ENCODE measurements at places on chromosomes 11 and 22.

DNA sequence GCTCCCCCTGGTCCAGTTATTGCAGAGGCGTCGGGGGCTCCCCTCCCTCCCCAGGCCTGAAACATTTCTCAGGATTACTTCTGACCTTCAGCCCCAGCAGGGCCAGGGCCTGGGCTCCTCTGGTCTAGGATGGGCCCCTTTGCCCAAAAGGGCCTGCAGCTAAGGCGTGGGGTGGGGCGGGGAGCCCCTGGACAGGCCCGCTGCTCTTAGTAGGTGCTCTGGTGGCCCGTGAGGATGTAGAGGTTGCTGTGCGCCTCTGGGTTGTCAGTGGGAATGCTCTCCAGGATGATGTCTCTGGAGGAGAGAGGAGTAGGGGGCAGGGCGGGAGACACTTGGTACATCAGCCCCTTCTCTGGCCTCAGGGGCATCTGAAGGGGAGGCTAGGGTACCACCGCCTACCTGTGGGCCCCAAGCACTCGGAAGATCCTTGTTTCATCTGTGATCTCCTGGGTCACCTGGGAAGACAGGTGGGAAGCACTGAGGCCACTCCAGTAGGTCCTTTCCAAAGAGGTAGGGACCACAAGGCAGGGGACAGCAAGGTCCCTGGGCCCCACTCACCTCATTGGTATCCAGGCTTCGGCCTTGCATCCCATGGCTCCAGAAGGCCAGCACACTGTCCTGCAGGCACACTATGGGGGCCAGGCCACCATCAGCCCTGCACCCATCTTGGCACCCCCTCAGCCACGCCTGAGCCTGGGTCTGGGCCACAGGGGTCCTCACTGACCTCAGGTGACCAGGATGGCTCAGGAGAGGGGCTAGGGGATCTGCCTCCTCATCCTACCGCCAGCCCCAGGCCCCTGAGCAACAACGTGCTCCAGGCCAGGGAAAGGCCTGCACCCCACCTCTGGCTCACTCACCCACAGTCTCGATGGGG lies 11.2 kb upstream of the SF1 start:
- no peak for DNase-seq

GRCh38 chr11:45217991-45218390 lies 68.2 kb downstream of the SYT13 start:
- no peak for DNase-seq

GRCh38 chr22:45428391-45429385 lies 15.2 kb downstream of the RIBC2 start:
- no peak for DNase-seq

DNA sequence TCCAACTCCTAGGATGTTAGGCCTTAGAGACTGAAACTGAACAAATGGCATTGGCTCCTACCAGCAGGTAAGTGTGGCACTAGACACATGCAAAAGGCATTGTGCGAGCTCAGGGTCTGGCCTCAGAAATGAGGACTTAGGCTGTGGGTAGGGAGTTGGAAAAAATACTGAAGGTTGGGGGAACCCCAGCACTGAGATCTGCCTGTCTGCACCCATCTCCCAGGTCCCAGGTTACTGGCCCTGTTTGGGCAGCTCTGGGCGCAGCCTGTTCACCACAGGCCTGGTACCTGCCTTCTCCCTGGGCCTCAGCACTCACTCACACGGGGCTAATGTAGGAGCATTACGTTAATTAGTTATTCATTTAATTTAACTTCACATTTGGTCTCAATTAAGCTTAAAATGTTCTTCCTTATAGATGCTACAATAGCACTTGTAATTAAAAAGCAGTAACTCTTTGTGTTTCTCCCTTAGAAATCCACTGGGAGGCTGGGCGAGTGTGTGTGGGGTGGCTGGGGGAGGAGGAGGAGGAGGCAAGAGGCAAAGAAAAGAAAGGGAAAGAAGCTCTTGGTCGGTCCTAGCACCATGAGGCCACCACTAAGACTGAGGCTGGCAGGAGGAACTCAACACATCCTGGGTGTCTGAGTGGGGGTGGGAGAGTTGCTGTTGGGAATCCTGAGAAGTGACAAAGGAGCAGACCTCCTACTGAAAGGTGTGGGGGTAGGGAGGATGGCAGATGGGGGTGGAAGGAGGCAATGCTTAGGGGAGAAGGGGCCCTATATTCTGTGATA lies 19.4 kb downstream of the TMEM218 start:
- DNase-seq = no peak

DNA sequence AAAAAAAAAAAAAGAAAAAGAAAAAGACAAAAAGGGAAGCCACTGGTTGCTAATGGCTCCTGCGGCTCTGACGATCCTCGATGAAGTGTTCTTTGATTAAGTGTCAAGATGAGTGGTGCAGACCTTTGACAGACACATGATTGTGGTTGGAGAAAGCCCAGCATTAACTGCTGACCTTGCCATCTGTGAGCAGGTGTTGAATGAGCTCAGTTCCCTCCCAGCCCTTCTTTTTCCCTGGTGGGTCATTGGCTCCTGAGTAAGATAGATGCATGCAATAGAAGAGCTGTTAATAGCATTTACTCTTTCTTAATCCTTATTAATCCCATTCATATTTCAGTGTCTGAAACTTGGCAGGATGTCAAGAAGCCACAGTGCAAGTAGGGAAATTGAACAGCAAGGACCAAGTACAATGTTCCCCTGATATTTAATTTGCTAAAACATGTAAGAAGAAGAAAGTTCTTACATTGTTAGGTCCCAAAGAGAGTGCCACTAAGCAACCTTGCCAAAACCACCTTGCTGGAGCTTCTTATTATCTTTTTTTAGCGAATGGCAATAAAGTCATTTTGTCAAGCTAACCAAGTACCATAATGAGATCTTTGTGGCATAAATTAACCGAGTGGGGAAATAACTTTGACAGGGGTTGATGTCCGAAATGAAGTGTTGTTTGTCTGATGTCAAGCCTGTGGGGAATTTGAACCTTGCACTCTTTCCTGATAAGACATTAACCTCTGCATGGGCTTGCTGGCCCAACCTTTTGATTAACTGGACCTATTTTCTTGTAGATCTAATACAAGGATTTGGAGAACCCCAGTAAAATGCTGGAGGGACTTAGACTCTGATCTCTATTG lies 113.7 kb downstream of the PTPRJ start:
- DNase-seq = no peak

DNA sequence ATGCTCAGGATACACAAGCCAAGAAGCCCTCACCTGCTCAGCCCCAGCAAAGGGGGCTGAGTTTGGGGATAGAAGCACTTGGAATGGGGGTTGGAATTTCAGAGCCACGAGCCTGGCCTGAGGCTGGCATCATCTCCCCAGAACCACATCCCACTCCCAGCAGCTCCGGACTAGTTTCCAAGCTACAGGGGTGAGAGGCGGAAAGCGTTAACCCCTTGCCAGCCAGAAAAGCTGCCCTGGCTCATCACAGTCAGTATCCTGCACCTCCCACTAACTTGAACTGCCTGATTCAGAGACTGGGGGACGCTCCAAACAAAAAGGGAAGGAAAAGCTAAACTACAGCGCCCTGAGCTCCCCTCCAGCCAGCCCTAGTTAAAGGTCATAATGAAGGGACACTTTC lies 19.0 kb upstream of the CHST1 start:
- no peak for DNase-seq

- DNase-seq = no peak
These were observed 79.9 kb upstream of the PRR5 start for GRCh38 chr22:44622147-44622427.

GRCh38 chr11:65040520-65040846 lies 527 bp upstream of the SAC3D1 start:
- no peak for DNase-seq

GRCh38 chr11:61026121-61027031 lies 54.9 kb downstream of the CD6 start:
- DNase-seq = no peak

- no peak for DNase-seq
These were observed 29.8 kb upstream of the TTLL12 start for GRCh38 chr22:43216738-43217137.

DNA sequence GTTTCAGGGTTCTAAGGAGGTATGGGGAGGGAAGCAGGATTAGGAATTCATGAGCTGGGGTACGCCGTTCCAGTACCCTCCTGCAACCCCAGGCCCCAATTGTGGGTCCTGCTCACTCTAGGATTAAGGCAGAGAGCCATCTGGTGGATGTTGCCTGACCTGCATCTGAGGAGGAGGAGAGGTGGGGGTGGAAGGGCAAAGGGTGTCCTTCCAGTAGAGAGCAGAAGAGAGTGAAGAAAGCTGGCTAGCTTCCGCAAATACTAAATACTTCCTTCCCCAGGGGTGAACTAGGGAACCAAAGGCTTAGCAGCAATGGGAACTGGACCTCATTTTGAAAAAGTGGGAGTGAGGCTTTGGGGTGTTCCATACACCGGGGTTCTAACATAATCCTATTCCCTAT lies 10.6 kb downstream of the LRRC51 start:
- peak; percentile 60 for DNase-seq

- DNase-seq = no peak
These were observed 8.7 kb downstream of the LIN7C start for GRCh38 chr11:27497911-27498310.

DNA sequence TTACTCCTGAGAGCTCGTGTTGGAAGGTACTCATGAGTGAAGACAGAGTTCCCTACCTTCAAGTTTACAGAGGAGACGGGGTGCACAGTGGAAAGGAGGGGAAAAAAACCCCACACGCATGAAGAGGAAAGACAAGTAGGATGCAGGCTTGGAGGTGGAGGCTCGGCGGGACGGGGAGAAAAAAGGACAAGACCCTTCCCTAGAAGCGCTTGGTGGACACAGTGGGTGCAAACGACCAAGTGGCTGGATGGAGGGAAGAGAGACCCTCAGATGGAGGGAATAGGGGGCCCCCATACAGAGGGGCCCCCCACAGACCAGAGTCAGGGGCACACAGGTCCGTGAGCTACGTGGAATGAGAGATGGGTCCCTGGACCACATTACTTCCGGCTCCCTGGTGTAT lies 380.1 kb downstream of the SHANK2 start:
- no peak for DNase-seq

- DNase-seq = peak; percentile 34
These were observed 27.8 kb upstream of the GRAMD4 start for GRCh38 chr22:46592390-46592872.

DNA sequence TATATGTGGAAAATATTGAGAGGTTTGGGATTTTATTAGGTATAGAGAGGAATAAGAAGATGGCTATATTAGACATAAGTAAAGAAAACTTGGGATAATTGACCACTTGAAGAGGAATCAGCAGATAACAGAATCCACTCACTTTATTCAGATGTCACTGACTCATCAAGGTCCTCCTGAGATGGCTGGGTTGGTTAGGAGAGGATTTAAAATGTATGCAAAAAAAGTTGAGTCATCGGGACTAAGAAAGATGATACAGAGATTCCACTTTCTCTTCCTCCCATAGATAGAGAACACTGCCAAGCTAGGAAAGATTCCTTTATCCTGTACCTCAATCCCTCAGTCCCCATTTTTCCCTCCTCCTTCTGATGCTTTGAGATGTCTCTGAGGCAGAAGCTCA lies at the start of gene OR6A2:
TSS of gene OR6A2 (minus strand) at position 288 of the 400 bp plus-strand sequence. CDS start 3,981 bp downstream, outside the sequence.
- no peak for DNase-seq

DNA sequence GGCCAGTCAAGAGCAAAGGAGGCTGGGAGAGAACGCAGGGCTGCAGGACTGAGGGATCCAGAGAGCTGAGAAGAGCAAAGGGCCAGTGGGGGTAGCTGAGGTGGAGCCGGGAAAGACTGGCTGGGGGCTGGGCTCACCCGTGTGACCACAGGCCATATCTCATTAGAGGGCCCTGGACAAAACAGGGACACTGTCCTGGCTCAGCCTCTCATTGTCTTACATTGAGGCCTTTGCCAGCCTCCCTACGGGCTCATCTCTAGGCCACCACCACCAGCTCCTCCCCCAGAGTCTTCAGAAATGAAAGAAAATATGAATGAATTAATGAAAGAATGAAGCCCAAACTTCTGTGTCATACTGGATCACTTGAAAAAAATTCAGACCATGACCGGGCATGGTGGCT lies 9.2 kb downstream of the RAB36 start:
- no peak for DNase-seq

- no peak for DNase-seq
These were observed 419.5 kb downstream of the NELL1 start for GRCh38 chr11:21088930-21089329.

- no peak for DNase-seq
These were observed 71.9 kb upstream of the PPARA start for GRCh38 chr22:46078241-46079092.

Measured in stimulated activated CD4-positive, alpha-beta T cell treated with anti-CD3 and anti-CD28 coated beads, Interleukin-12 subunit alpha, Interleukin-12 subunit beta, amount 100 ng/mL, for 4 hours (primary cell).